ENCODE measurements at places on chromosomes 7 and 10.

DNA sequence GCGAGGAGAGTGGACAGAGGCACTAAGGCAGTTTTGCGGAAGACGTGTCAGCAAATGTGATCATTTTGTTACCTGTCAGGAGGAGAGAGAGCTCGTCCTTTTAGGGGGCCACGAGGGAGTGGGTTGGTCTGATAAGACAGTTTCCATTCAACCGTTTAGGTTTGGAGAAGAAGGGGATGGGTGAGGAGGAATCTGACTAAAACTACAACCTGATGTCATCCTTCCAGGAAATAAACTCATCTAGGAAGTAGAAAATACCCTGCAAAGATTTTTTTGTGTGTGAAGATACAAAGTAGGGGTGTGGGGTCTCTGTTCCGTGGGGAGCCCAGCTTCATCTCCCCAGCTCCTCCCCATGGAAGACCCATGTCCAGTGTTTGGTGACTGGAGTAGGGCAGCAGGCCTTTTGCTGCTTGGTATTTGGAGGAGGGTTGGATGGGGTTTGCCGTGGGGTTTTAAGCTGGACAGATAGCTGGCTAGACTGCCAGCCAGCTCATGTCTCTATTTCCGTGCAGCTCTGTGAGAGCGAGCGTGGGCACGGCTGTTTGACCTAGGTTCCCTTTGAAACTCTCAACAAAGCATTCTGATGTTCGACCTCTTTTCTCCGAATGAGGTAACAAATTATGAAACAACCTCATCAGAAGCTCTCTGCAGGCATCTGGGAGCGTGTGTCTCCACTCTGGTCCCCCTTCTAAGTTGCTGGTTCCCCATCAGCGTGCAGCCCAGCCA lies 136.0 kb upstream of the TCF7L2 start:
- no peak for DNase-seq

DNA sequence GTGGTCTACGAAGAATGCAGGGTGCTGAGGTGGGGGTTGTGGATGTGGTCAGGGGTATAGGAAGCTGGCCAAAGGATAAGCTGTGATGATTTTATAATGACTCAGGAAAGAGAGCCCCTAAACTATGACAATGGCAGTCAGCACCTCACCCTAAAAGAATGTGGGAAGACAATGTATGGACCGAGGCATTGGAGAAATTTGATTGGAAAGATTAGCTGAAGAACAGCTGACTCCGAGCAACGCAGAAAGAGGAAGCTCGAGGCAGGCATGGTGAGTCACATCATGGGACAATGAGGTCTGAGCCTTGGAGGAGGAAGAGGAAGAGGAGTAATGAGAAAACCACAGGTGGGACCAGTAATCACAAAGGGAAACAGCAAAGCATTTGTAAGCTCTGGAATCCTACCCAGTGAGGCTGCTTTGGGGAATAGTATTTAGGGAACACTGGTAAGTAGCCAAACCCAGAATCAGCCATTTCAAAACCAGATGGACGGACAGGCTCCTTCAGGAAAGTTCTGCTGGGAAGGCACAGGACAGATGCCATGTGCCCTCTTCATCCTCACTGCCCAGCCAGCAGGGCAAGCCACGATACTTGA lies 295.4 kb downstream of the PRPF18 start:
- DNase-seq: no peak

DNA sequence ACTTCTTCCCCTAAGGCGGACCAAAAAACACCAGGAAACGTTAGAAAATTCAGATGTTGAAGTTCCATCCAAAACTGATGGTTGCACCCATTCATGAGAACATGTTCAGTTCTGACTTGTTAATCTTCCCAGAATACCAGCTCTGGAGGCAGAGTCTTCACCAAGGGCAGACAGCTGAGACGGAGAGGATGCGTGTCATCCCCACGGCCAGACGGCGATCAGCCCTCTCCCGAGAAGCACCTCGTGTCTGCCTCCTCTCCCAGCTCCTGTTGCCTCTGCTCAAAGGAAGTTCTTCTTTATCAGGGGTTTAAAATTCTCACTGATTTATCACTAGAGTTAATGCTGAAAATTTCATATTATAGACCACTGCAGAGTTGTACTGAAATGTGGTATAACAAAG lies 269.7 kb downstream of the ZMYND11 start:
- no peak for DNase-seq

DNA sequence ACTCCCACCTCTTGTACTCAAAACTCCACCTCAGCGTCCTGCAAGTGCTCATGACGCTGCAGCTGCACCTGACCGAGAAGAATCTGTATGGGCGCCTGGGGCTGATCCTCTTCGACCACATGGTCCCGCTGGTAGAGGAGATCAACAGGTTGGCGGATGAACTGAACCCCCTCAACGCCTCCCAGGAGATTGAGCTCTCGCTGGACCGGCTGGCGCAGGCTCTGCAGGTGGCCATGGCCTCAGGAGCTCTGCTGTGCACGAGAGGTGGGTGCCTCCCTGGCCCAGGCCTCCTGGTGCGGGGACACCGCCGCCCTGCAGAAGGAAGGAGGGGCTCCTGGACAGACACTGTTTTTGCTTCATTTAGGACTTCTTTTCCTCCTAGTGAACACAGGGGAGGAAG lies 10.3 kb downstream of the INTS15 start:
- DNase-seq: no peak

DNA sequence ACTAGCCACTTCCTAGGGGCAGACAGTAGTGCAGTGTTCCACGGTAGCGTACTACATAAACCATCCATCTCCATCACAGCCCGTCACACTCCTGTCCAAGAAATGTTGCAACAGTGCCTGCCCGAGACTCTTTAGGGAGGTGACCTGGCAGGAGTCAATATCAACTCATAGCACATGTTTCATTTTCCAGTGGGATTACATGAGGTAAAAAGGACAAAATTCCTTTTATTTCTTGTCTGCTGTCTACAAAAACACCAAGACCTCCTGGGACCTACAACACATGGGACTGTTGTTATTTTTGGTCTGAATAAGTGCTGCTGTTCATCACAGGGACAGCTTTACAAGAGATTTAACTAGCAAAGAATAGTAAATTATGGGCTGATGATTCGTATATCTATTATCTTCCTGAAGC lies 99.9 kb downstream of the MPP7 start:
- no peak for DNase-seq
